ENCODE measurements at places on chromosomes 6 and 20.
A peak's percentile ranks its signal among the peaks of the same experiment; 100 is the strongest.

GRCh38 chr6:134634966-134635365, 314.9 kb downstream of the ALDH8A1 start:
- DNase-seq: no peak

- peak; percentile 31 for DNase-seq
Observed at GRCh38 chr20:41632896-41633295, 14.7 kb upstream of the CHD6 start.

DNA sequence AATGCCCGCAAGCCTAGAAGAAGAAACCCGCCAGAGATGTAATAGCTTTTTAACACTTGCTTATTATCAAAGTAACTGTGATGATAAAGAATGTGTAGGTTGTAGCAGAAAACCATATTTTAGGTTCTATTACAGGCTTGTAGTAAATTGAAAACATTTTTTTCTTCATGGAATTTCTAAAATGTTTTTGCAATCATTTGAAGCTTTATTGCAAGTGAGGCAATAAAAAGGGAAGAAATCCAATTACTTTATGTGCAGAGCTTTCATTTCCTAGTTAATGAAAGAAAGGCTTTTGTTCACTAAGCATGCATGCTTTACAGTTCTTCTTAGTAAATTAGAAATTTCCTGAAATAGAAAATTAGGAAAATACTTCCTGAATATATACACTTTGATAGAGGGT, 135.1 kb downstream of the B3GAT2 start:
- no peak for DNase-seq

DNA sequence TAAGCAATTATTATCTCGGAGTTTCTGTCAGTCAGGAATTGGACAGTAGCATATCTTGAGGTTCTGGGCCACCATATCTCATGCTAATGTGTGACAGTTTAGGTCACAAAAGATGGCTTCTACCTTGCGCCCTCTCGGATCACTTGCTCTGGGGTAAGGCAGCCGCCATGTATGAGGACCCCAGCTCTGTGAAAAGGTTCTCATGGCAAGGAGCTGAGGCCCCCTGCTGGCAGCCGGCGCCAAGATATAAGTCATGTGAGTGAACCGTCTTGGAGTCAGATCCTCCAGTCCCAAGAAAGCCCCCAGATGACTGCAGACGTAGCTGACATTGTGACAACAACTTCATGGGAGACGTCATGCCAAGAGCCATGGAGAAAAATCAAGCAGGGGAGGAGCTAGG, 670.8 kb downstream of the KIF16B start:
- DNase-seq: no peak

DNA sequence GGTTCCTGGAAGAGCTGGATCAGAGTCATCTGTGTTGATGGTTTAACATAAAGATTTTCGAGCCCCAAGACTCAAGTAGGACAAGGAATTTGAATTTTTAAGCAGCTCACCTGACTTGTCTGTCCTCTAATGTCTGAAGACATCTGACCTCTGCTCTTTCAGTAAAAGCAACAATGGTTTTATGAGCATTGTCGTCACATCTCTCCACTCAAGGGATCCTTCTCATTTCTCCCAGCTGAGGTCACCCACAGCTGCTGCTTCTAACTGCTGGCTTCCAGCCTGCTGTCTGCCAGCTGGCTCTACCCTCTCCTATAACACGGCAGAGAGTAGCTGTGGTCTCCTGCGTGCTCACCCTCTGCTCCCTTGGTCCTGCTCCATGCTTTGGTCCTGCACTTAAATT, 24.7 kb upstream of the HDAC2 start:
- DNase-seq: peak; percentile 81

- DNase-seq: no peak
Observed at GRCh38 chr6:111805511-111806164, 67.6 kb downstream of the FYN start.

DNA sequence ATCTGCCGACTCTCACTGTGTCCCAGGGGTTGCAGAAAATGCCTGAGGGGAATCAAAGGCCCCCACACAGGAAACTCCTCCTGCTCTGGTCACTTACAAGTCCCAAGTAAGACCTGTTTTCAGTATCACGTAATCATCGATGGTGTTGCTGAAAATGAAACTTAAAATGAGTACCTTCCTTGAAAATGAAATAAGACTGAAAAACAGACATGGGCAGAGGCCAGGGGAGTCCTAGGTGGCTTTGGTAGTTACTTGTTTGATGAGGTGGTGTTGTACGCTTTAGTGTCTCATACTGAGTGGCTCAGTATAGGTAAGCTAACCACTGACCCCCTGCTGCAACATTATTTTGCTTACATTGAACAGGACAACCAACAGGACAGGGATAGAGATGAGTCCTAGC, 43.0 kb upstream of the SYNCRIP start:
- DNase-seq: no peak

Data from fibroblast of skin of left quadriceps (primary cell).